Right atrium auricular region (tissue), 2 donors: ENCODE measurements at places on chromosomes 3 and 15. TPM values are rescaled to one million over a fixed set of nuclear protein-coding genes. Genes with fewer than 3 reads are reported as not detected.

DNA sequence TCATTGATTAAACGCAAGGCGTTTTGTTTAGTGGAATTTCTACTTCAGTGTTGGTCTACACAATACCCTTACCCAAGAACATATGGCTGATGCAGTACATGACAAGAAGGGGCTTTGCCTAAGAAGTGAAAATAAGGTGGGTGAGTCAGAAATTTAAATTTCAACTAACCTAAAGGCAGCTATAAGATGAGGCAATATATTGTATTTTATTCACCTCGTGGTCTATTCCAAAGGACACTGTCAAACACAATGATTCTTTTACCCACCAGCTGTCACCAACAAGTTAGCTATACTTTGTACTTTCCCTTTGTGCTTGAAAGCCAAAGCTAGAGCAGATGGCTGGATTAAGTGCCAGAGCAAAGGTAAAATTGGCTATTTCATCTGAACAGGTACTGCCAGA is 10.9 kb upstream of the SETMAR start:
- no peaks in the 10 kb centered on the region for H3K4me1 ChIP-seq
- H3K4me3 ChIP-seq: no peak overlapping the region
- no peak overlapping the region for H3K27ac ChIP-seq
- DNase-seq: no peak
- no peaks in the 10 kb centered on the region for H3K27me3 ChIP-seq

The IGSF10 gene
- 5.2 TPM for total RNA-seq

GRCh38 chr15:97691799-97692198 is 268.7 kb upstream of the ARRDC4 start:
- peak overlapping the region; percentile 70 for H3K27ac ChIP-seq
- DNase-seq: no peak
- H3K4me1 ChIP-seq: peaks cover 18% of the 10 kb centered on the region
- no peak overlapping the region for H3K4me3 ChIP-seq

GRCh38 chr15:82625136-82625535 is 22.0 kb downstream of the CPEB1 start:
- H3K4me1 ChIP-seq: no peaks in the 10 kb centered on the region
- no peak overlapping the region for H3K27ac ChIP-seq
- H3K27me3 ChIP-seq: no peaks in the 10 kb centered on the region
- no peak overlapping the region for H3K4me3 ChIP-seq

The CASR gene
- total RNA-seq: not detected

DNA sequence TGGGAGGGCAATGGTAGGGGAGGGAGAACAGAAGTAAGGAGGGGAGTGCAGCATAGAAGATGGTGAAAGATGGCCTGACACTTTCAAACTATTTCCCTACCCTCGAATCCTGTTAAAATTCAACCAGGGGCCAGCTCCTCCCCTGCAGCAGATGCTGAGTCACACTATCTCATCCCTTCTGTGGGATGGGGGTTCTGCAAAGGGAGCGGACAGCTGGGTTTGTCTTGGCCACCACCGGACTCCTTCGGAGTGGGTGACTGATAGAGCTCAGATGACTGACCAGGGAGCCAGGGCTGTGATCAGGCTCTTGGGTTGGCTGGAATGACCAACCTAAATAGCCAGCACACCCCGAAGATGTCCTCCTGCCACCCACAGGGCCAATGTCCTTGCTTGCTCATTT is 33.6 kb upstream of the TMCC1 start:
- no peak overlapping the region for H3K27ac ChIP-seq
- no peak overlapping the region for H3K4me3 ChIP-seq
- no peaks in the 10 kb centered on the region for H3K27me3 ChIP-seq
- DNase-seq: no peak

- H3K27ac ChIP-seq: no peak overlapping the region
- peaks cover 13% of the 10 kb centered on the region for H3K4me1 ChIP-seq
- no peaks in the 10 kb centered on the region for H3K27me3 ChIP-seq
- peak; percentile 38 for DNase-seq
- H3K4me3 ChIP-seq: no peak overlapping the region
Observed at GRCh38 chr3:42486814-42487565, 15.5 kb upstream of the VIPR1 start.

The GOLGA8R gene
- total RNA-seq: 2.3 TPM

DNA sequence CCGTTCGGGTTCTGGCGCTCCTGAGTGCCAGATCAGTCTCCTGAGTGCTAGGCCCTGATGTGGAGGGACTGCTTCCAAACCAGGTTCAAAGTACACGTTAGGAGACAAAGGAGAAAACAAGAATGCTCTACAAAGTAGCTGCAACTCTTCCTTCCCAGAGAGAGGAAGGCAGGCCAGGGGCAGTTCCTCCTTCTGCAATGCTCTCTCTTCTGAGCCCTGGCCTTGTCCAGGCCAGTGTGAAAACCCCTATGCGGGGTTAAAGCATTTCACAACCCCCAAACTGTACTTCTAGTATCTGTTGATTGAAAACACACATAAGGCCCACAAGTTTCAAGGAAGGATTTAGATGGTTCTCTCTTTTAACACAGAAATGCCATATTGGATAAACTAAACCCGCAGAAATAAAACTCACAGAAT is 9.7 kb upstream of the CALML4 start:
- DNase-seq: no peak
- H3K27me3 ChIP-seq: no peaks in the 10 kb centered on the region
- no peak overlapping the region for H3K27ac ChIP-seq
- no peaks in the 10 kb centered on the region for H3K4me1 ChIP-seq
- peaks cover 4% of the 10 kb centered on the region for H3K36me3 ChIP-seq

- no peaks in the 10 kb centered on the region for H3K36me3 ChIP-seq
- H3K4me3 ChIP-seq: no peak overlapping the region
- no peak for DNase-seq
Observed at GRCh38 chr3:193971261-193971751, 164.6 kb upstream of the HES1 start.

DNA sequence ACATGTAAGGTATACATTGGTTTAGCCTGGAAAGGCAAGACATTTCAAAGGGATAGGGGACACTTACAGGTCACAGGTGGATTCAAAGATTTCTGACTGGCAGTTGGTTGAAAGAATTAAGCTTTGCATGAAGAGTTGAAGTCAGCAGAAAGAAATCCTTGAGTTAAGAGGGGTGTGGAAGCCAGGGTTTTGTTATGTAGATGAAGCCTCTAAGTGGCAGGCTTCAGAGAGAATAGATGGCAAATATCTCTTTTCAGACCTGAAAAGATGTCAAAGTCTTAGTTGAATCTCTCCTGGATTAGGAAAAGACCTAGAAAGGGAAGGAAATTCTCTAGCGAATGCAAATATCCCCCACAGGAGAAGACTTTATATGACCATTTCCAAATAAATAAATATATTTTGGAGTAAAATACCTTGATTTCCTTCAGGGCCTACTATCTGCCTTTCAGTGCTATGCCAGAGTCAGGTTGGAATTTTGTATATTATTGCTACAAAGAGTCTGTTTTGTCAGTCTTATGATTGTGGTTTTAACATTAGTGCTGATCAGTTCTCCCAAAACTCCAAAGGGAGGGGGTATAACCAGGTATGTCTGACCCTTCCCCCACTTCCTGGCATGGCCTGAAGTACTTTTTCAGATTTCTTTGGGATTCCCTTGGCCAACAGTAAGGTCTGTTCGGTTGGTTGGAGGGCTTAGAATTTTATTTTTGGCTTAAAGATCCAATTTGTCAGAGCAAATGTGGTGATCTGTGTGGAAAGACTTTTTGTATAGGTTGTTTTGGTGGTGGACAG is 286.4 kb downstream of the LRTM1 start:
- H3K27me3 ChIP-seq: no peaks in the 10 kb centered on the region
- H3K27ac ChIP-seq: no peak overlapping the region
- DNase-seq: no peak
- H3K4me3 ChIP-seq: no peak overlapping the region

DNA sequence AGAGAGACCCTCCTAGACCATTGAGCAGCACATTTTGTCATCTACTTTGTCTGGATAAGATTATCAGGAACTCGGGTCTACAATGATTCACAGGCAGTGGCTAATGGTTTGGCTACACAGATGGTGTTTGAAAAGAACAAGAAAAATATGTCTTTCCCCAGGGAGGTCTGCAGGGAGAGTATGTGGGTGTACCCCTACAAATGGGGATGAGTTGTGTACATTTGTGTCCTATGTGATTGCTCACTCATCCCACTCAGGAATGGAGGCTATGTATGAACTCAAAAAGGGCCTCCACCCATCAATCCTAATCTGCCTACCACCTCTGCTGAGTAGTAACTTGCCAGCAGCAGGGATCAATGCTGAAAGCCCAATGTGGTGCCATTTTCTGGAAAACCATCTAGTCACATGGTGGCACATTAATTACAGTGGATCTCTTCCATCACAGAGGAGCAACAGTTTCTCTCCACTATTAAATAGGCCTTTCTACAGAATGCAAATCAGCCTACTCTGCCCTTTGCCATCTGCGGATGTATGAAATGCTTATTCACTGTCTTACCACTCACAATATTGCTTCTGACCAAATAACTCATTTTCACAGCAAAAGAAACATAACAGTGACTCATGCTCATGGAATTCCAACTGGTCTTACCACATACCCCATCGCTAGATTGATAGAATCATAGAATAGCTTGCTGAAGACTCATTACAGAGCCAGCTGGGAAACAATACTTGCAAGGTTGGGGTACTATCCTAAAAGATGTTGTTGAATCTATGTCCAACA is 48.3 kb upstream of the TRIM42 start:
- H3K27me3 ChIP-seq: no peaks in the 10 kb centered on the region
- H3K4me3 ChIP-seq: no peak overlapping the region
- DNase-seq: no peak
- H3K27ac ChIP-seq: no peak overlapping the region
- no peaks in the 10 kb centered on the region for H3K36me3 ChIP-seq
- H3K4me1 ChIP-seq: no peaks in the 10 kb centered on the region

GRCh38 chr3:146469150-146470017 is at the start of gene PLSCR2:
Gene PLSCR2 (minus strand): TSS chr3:146469561. CDS start chr3:146459904, 9,657 bp downstream.
- H3K4me3 ChIP-seq: peak within 1 kb of the TSS; percentile 60
- H3K36me3 ChIP-seq: no peaks in the 10 kb centered on the region
- no peaks in the 10 kb centered on the region for H3K4me1 ChIP-seq

The NECTIN3 gene
- 8.8 TPM for total RNA-seq

The LINGO1 gene
- total RNA-seq: 9.4 TPM

DNA sequence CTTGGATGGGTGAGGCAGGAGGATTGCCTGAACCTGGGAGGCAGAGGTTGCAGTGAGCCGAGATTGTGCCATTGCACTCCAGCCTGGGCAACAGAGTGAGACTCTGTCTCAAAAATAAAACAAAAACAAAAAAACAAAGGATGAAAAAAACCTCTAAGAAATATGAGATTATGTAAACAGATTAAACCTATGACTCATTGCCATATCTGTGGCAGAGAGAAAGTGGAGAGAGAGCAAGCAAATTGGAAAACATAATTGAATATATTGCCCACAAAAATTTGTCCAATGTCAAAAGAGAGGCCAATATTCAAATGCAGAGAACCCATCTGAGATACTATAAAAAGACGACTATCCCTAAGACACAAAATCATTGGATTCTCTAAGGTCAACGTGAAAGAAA is 1106.0 kb downstream of the OTOL1 start:
- H3K4me3 ChIP-seq: no peak overlapping the region
- H3K27me3 ChIP-seq: no peaks in the 10 kb centered on the region
- no peaks in the 10 kb centered on the region for H3K4me1 ChIP-seq
- H3K27ac ChIP-seq: no peak overlapping the region
- no peaks in the 10 kb centered on the region for H3K36me3 ChIP-seq
- DNase-seq: no peak

GRCh38 chr3:73868688-73869315 is 244.1 kb upstream of the PDZRN3 start:
- no peak overlapping the region for H3K4me3 ChIP-seq
- H3K4me1 ChIP-seq: no peaks in the 10 kb centered on the region
- DNase-seq: no peak
- no peak overlapping the region for H3K27ac ChIP-seq

GRCh38 chr15:44729408-44730127 is 6.8 kb upstream of the TRIM69 start:
- no peaks in the 10 kb centered on the region for H3K27me3 ChIP-seq
- peak overlapping the region; percentile 98 for H3K27ac ChIP-seq
- peaks cover 53% of the 10 kb centered on the region for H3K4me1 ChIP-seq

GRCh38 chr15:63870043-63870394 is 36.3 kb upstream of the HERC1 start:
- no peaks in the 10 kb centered on the region for H3K27me3 ChIP-seq
- H3K4me3 ChIP-seq: no peak overlapping the region
- H3K4me1 ChIP-seq: no peaks in the 10 kb centered on the region
- no peak overlapping the region for H3K27ac ChIP-seq

DNA sequence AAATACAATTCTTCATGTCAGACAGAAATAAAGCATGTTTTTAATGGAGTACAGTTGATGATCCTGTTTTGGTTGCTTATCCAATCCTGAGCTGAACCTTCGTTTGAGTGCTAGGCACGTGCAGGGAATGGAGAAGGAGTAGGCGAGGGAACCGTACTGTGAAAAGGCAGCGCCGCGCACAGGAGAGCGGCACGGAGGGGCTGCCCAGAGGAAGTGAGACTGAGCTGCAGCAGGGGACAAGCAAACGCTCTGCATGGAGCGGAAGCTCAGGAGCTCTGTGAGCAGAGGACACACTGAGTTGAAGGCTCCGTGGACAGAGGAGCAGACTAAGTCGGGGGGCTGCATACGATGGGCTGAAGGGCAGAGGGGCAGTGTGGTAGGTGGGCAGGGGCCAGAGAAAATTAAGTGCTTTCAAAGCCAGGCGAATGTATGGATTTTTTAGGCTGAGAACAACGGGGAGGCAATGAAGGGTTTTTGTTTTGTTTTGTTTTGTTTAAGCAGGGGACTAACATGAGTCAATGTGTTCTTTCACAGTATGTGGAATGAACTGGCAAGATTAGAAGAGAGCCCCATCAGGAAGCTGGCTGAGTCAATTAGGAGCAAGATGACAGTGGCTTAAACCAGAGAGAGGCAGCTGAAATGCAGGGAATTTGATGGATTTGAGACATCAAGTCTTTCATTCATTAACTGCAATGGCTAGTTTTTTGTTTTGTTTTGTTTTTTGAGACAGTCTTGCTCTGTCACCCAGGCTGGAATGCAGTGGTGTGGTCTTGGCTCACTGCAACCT is 23.8 kb upstream of the TM2D3 start:
- no peaks in the 10 kb centered on the region for H3K27me3 ChIP-seq
- no peak for DNase-seq
- peaks cover 21% of the 10 kb centered on the region for H3K36me3 ChIP-seq
- H3K4me3 ChIP-seq: no peak overlapping the region

- no peak for DNase-seq
- no peak overlapping the region for H3K4me3 ChIP-seq
- H3K4me1 ChIP-seq: no peaks in the 10 kb centered on the region
- H3K27ac ChIP-seq: no peak overlapping the region
Observed at GRCh38 chr3:145698749-145699148, 462.2 kb downstream of the PLOD2 start.
